Stimulated activated CD4-positive, alpha-beta T cell treated with anti-CD3 and anti-CD28 coated beads, Interleukin-15, amount 100 ng/mL, for 1 hour (primary cell): ENCODE measurements at places on chromosomes 5 and 9.

- no peak for DNase-seq
Measured at GRCh38 chr5:16160706-16161105, 18.9 kb downstream of the MARCHF11 start.

DNA sequence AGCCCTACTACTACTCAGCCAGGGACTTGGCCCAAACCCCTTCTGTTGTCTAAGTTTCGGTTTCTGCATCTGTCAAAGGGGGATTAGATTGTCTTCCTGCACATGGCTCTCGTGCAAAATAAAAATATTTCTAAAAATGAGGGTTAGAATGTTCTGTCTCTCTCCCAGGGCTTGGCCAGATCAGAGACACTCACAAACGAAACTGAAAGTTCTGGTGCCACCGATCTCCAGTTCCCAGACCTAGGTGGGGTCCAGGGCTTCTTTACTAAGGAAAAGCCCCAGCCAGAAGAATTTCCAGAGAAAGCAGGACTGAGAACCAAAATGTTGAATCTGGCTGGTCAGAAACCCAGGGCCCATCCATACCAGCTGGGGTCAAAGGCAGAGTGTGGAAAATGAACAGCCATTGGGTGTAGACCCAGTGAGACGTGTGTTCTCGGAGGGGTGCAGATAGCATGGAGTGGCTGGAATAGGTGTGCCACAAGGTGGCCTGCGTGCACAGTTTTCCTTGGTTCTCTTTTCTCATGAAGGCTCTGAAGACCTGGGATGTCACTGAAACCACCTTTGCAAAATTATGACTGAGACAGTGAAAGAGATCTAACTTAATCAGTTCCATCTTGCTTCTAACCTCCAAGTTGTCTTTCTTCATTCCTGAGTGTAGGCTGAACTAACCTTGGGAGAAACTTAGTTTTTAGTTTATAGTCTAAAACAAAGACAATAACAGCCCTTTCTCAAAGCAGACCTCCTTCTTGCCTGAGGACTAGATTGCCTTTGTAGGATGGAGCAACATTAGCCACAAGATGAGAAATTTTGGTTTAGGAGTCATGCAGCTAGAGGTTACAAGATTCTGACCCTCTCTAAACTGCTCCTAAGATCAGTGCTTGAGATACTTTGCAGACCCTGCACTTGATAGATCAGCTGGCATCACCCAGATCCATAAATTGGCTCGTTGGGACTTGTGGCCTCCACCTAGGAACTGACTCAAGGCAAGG, 2.3 kb upstream of the SLC23A1 start:
- DNase-seq = no peak

DNA sequence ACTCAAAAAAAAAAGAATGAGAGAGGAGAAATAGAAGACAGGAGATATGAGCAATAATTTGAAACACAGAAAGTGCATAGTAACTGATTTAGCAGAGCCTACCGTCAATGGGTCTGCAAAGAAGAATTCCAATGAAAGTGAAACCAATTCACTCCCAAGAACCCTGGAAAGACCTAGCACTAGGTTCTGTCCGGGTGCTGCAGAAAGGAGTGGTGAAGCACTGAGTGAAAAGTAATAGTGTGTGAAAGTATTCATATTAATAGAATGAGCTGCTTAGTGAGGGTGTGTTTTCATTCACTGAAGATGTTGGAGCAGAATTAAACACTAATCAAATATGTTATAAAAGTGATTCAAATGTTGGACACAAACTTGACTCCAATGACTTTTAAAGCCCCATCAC, 51.3 kb upstream of the SLC30A5 start:
- no peak for DNase-seq

GRCh38 chr9:114560956-114561355, 26.6 kb upstream of the ATP6V1G1 start:
- no peak for DNase-seq

- no peak for DNase-seq
Measured at GRCh38 chr5:78056901-78057514, 237.5 kb downstream of the AP3B1 start.

GRCh38 chr9:69548681-69549080, 123.5 kb downstream of the APBA1 start:
- DNase-seq = no peak

GRCh38 chr9:17082343-17083064, 52.3 kb upstream of the CNTLN start:
- DNase-seq = no peak

- no peak for DNase-seq
Measured at GRCh38 chr5:127320032-127320965, 29.7 kb downstream of the MEGF10 start.

GRCh38 chr9:109272745-109273144, 48.1 kb downstream of the EPB41L4B start:
- no peak for DNase-seq
